ENCODE measurements at places on chromosomes 5 and 9.

- DNase-seq, result no peak
Observed at GRCh38 chr5:90985341-90985740, 397.8 kb downstream of the ARRDC3 start.

DNA sequence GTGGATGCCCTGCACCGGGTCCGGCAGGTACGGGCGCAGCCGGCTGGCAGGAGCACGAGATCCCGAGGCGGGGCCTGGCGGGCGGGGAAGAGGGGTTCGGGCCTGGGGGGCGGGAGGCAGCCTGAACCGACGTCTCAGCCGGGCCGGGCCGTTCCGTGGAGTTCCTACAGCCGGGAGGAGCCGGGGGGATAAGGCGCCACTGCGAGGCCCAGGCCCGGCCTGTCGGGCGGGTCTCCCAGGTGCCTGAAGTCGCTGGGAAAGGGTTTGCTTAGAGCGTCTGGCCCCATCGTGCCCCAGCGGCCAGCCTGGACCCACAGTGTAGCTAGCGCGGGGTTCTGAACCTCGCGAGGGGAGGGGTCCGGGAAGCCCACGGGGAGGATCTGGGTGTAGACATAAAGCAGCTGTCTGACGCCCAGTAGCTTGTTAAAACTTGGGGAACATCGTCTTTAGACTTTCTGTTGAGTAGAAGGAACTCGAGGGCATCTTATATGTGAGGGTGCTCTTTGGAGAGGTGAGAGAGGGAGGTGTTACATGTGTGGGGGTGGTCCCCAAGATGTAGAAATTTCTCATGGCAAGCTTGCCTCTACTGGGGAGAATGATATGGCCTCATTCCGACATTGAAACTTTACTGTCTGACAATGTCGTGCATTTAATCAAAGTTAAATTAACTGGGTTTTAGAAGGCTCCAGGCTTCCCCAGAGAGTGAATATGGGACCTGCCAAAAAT, 524 bp downstream of the FUBP3 start:
- no peak for DNase-seq

DNA sequence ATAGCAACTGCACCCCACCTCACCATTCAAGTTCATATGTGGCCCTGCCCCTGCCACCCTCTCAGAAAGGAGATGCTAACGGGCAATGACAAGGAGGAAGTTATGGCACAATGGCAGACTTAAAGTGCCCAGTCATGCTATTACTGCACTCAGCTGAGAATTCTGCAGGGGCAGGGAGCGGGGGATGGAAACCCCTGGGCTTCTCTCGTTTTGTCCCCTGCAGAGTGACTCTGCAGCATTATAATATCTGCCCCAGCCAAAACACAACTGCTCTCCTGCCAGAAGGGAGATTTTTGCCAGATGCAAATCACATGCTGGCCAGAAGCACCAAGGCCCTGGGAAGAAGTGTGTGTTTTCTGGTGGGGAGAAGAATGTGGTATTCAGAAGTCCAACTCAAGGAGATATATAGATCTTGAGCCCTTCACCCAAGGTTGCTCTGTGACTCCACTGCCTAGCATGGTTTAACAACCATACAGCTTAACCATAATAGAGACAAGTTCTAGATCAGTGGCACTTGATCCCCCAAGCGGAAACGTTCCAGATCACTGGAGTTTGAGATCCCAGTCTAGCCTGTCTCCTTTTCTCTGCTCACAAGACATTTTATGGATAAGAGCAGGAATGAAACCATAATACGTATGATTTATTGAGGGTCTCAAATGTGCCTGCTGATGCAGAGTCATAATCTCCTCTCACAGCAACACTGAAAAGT, 207.0 kb upstream of the MAP3K1 start:
- no peak for DNase-seq

GRCh38 chr5:51397996-51398395, 14.7 kb downstream of the ISL1 start:
- DNase-seq, result no peak

GRCh38 chr5:163502521-163502920, 2.9 kb upstream of the MAT2B start:
- DNase-seq, result no peak

DNA sequence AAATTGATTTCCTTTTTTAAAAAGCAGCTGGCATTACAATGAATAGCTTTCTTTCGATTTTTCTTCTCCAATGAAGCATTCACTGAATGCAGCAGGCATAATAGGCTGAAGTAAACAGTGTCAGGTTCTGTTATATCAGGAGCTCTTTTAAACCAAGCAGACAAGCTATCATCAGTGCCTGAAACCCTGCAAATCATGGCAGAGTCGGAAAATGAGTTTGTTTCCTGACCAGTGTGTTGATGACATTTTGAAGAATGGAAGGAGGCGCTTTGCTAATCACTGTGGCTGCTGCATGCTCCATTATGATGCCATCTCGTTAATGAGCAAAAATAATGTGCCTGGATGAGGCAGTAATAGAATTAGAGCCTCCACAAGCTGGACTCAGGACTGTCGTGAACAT, 284.5 kb downstream of the ZNF608 start:
- no peak for DNase-seq

- DNase-seq, result no peak
Observed at GRCh38 chr9:69121155-69122081, 52.7 kb upstream of the TJP2 start.

- no peak for DNase-seq
Observed at GRCh38 chr9:127506814-127507750, 55.8 kb downstream of the LRSAM1 start.

- DNase-seq, result no peak
Observed at GRCh38 chr9:127176631-127177030, 54.2 kb upstream of the ANGPTL2 start.

- DNase-seq, result no peak
Observed at GRCh38 chr5:95382801-95383200, 8.4 kb upstream of the FAM81B start.

GRCh38 chr9:129459547-129460322, 161.2 kb downstream of the C9orf50 start:
- DNase-seq, result no peak

DNA sequence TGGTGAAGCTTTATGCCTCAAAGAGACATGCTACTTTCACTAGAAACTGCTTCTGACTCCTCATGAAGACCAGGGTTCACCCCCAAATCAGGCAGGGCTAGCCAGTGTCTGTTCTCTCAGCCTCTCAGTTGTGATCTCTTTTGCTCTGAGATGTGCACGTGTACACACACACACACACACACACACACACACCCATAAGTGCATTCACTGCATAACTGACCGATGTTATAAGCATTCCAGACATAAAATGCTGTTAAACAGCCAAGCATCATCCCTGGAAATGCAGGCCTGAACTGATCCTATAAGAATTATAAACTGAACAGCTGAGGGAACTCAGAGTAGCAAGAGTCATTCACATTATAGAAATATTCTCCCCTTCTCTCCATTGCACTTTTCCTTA, 85.0 kb downstream of the FSTL4 start:
- DNase-seq, result no peak

DNA sequence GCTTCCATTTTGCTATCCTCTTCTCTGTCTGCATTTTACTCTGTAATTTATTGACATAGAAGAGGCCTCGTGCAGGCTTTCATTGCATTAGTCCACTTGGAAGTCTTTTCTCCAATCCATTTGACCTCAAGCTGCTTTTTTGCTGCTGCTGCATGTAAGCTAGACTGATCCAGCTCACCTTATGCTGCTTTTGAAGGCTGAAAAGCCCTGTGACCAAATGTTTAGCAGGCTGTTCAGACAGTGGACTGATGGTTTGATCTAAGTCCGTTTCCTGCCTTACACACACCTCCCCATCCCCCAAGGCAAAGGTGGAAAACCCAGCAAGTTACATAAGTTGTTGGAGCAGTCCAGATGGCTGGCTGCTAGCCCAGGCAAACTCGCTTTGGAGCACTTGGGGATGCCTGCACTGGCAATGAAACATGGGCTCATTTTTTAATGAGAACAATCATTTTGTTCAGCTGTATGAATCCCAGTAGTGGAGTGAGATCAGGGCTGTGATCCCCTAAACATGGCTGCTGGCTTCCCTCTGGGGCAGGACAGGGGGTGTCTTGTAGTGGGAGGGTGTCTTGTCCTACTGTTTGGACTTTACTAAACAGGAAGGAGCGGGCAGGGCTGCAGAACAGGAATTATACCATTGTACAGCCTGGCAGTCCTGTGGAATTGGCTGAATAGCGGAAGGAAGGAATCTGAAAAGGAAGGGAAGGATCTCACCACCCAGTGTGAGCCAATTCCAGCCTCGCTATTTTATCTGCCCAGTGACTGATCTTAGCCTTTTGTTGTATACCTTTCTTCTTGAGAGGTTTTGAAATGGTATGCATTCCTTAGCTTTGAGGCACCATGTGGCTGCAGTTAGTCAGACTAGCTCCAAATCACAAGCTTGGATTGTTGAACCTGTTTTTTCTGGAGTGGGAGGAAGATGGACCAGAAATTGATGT, 212.0 kb downstream of the ARHGAP26 start:
- no peak for DNase-seq

GRCh38 chr5:96904054-96904931, 28.0 kb downstream of the ERAP2 start:
- no peak for DNase-seq

- DNase-seq, result no peak
Observed at GRCh38 chr9:120538339-120538738, 41.6 kb downstream of the CDK5RAP2 start.

- no peak for DNase-seq
Observed at GRCh38 chr5:93359296-93359959, 221.6 kb downstream of the NR2F1-AS1 start.

DNA sequence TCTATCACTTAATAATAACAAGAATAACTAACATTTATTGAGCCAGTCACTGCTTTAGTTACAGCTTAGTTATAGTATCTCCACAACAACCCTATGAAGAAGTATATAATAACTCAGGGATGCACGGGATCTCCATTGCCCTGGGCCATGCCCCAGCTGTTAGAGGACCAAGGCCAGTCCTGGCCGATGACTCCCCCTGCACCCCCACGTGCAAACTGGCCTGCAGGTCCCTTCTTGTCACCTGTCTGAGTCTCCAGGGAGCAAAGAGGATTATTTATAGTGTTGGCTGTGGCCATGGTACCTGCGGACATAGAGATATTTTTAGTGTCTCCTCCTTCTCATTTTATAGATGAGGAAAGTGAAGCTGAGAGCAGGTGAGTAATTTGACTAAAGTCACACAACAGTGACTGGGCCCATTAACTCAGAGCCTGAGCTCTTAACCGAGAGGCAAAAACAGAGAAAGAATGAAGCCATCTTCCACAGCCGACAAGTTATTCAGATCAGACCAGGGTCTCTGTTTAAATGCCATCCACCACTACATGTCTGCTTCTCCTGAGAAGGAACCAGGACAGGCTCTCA, 94.4 kb downstream of the TMEM215 start:
- DNase-seq, result no peak

- DNase-seq, result no peak
Observed at GRCh38 chr9:124110307-124110915, 98.8 kb downstream of the LHX2 start.

GRCh38 chr5:151406322-151406947, 41.0 kb upstream of the SLC36A1 start:
- DNase-seq, result no peak

GRCh38 chr5:82694711-82695285, 382.4 kb downstream of the TMEM167A start:
- DNase-seq, result no peak

DNA sequence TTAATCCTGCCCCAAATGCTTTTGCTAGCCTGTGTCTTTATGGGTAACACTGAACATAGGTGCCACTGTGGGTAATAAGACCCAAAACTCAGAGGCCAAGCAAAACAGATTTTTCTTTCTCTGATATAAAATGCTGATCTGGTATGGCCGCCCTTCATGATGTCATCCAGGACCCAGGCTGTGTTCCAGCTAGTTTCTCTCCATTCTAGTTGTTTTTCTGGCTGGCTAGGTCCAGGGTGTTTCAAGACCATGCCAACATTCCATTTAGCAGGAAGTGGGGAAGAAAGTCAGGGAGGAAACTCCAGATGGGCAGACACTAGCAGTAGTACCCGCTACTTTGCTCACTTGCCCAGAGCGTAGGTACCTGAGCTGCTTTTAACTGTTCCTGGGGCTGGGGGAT, 183.9 kb upstream of the OTULINL start:
- no peak for DNase-seq

- no peak for DNase-seq
Observed at GRCh38 chr9:16417161-16417560, 453.3 kb downstream of the BNC2 start.

DNA sequence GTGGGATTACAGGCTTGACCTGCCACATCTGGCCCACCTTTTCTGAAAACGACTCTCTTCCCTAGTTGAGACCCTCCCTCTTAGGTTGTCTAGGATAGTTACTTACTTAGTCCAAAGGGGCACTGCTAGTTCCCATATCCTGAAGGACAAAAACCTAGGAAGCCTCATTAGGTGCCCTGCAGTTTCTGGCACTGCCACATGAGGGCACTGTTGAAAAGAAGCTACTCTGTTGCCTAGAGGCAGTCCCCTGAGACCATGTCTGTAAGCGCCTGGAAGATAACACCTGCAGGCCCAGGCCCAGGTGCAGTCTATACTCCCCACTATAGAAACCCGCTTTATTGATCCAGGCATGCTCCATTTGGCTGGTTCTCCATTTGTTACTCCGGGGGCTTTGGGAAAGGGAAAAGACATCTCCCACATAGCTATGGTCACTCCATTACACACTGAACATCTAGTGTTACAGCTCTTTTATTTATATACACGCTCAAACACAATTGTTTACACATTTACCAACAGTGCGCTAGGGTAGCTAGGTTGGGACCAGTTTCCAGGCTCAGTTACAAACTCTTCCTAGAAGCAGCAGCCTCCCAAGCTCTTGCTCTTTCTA, 73.4 kb upstream of the PPARGC1B start:
- DNase-seq, result no peak

- DNase-seq, result no peak
Observed at GRCh38 chr5:129410488-129410887, 49.6 kb upstream of the ADAMTS19 start.

DNA sequence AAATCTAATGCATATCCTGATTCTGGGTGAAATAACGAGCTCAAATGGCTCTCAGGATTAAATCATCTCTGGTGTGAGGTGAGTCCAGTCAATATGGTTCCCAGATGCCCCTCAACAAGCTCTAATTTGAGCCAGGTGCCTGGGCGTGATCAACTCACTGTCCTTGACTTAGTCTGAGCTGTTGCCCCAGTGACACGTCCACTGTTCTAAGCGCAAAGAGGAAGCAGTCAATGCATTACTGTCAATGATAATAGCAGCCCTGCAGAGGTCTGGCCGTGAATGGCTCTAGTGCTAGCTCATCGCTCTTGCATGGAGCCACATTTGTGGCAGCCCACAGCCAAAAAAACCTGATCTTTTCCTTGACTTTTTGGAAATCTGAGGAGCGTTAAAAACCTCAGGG, 128.6 kb upstream of the EFNA5 start:
- no peak for DNase-seq

- DNase-seq, result no peak
Observed at GRCh38 chr5:859391-859790, 8.6 kb upstream of the ZDHHC11 start.

- DNase-seq, result no peak
Observed at GRCh38 chr9:105188746-105189145, 55.7 kb upstream of the SLC44A1 start.

Measured in effector CD8-positive, alpha-beta T cell (primary cell).